Activated T-cell treated with anti-CD3 and anti-CD28 coated beads for 1 hour (primary cell): ENCODE measurements at places on chromosomes 3 and 15.

DNA sequence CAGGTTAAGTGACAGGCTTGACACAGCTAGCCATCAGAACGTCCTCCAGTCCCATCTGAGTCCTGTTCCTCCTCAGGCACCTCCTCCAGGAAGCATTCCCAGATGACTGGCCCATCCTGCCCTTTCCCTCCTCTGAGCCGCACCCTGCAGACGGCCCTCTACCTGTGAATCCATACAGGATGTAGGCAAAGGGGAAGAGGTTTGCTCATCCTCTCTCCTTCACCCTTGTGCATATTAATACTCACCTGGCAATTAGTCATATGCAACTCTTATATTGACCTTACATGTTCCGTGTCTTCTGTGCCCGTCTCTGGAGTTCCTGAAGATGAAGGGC is 61.9 kb downstream of the SMAD3 start:
- no peak for DNase-seq

DNA sequence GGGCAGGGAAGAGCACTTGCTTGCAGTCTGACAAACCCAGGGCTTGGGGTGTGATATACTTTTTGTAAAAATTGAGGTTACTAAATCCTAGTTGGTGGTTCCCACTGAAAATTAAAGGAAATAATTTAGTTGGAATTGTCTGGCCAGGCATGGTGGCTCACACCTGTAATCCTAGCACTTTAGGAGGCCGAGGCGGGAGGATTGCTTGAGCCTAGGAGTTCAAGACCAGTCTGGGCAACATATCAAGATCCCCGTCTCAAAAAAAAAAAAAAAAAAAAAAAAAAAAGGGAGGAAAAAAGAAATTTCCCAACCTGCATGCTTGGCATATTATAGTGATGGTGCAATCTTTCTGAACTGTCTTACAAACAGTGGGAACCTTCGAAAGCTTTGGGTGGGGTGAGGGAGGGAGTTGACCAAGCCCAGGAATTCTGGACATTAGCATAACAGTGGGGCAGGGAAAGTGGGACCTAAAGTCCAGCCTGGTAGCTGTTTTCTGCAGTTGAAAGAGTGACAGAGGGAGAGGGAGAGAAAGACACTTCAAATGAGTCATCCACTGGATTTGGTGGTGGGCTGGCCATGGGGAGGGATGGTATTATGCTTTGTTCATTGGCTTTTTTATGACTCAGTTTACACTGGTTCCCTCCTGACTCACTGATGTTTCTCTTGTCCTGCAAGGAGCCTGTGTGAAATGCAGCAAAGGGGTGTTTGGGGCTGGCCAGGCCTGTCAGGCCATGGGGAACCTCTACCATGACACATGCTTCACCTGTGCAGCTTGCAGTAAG is 41.1 kb downstream of the LIMD1 start:
- DNase-seq, result no peak

DNA sequence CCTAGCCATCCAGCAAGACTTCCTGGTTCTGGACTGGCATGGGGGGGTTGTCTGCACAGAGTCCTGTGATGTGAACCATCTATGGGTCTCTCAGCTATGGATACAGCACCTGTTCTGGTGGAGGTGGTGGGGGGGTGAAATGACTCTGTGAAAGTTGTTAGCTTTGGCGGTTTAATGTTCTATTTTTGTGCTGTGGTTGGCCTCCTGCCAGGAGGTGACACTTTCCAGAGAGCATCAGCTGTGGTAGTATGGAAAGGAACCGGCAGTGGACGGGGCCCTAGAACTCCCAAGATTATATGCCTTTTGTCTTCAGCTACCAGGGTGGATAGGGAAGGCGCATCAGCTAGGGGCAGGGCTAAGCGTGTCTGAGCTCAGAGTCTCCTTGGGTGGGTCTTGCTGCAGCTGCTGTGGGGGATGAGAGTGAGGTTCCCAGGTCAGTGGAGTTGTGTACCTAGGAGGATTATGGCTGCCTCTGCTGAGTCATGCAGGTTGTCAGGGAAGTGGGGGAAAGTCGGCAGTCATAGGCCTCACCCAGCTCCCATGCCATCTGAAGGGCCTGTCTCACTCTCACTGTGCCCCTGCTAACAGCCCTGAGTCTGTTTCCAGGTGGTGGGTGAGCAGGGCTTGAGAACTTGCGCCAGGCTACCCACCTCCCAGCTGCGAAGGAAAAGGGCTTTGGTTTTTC is 7.1 kb upstream of the LARS2 start:
- no peak for DNase-seq

DNA sequence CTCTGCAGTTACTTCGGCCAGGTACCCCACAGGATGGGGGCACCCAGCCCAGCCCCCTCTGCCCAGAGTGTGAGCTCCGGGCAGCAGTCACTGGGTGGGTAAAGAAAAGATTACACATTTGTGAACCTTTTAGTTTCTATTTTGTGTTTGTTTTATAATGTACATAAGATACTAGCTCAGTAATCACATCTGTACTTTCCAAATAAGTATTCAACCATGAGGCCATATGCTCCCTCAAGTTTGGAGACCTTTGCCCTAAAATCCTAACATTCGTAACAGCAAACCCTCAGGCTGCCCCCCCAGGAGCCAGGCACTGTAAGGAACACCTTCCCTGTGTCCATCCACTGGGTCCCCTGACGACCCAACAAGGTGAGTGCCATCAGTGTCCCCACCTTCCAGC is 68.3 kb upstream of the SLC6A6 start:
- no peak for DNase-seq

DNA sequence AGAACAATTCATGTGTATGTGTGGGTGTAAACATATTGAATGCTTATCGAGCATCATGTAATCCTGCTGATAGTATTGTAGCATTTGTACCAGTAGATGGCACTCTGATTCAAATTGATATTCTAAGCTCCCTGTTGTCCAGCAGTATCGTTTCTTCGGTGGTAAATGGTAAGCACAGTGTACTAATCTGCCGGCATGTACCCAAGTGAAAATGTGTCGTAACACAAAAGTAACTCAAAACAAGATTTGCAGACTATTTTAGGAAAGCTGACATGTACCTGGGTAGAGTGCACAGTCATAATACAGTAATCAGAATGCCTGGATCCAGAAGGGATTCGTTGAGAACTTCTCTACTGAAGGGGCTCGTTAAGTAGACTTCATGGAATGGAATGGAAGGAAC is 31.7 kb upstream of the MNS1 start:
- DNase-seq, result no peak

GRCh38 chr3:147008886-147009285 is 397.5 kb downstream of the ZIC4 start:
- DNase-seq, result no peak

DNA sequence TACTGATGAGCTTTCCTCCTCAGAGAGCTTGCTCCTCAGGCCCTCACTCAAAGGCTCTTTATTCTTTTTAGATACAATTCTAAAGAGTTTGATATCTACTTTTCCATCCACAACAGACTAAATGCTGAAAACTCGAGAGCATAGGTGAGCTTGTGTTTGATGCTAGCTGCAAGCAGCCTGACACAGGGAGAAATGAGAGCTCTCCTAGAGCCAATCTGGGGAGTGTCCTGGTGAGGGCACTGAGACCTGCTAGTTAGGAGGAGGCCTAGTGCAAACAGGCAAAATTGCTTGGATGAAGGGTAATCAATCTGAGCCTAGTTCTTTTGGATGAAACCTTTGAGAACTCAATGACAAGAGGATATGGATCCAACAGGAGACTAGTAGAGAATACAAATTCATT is 300.8 kb downstream of the ZBTB20 start:
- DNase-seq, result no peak

DNA sequence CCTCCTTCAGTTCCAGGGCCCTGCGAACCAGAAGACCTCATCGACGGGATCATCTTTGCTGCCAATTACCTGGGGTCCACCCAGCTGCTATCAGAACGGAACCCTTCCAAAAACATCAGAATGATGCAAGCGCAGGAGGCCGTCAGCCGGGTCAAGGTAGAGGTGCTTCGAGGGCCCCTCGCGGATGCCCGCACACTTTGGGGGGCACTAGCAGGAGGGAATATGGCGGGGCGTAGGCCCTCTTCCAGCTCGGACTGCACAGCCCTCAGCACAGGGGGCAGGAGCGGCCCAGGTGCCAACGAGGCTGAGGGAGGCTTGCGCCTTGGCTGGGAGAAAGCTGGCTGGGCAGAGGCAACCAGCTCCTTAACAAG is 176.6 kb downstream of the NSMCE3 start:
- no peak for DNase-seq

DNA sequence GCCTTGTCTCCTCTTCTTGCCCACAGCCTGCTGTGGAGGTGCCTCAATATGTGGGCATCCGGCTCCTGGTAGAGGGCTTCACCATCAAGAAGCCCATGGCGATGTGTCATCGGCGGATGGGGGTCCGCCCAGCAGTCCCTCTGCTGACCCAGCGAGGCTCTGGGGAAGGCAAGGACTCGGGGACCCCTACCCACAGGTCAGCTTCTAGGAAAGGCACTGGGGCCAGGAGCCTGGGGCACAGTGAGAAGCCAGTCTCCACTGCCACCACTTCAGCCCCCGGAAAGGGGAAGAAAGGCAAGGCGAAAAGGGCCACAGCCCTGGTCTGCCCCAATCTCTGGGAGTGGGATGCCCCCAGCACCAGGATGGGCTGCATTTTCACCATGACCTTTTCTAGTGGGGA is 10.7 kb downstream of the RPUSD3 start:
- no peak for DNase-seq

DNA sequence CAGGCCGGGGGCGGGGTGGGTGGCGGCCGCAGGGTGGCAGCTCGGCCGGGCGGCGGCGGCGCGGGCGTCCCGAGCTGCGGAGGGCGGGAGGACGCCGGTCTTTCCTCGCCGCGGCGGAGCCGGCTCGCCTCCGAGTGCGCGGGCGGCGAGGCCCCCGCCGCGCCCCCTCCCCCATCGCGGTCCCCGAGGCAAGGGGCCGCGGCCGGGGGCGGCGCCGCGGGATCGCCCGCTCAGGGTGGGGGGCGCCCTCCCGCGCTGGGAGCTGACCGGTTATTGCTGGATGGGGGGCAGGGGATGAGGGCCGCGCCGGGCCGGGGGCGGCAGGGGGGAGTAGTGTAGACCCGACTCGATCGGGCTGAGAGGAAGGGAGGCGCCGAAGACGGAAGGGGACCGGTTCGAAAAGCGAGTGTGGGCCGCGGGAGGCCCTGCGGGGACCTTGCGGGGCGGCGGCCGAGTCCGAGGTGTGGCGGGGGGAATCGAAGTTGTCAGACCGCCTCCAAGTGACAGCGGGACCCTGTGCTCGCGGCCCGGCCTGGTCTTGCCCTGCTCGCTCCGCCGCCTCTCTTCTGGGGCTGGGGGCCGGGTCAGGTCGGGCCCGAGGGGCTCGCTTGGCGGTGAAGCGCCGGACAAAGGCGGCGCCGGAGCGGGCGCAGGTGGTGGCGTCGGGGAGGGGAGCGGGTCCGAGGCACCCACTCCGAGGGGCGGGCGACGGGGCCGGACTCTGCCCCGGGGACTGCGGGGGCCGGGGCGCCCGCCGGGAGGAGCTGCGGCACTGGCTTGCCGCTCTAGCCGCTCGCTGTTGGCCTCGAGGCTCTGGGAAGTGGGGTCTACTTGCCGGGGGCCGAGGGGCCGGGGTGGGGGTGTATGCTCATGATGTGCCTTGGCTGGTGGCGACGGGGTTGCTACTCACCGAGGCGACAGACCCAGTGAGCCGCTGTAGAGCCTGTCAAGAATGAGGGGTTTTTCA is 1.1 kb downstream of the BAHD1 start:
- DNase-seq, result peak; percentile 12

- DNase-seq, result no peak
These were observed 22.5 kb downstream of the GASK1A start for GRCh38 chr3:43001556-43002121.

- DNase-seq, result no peak
These were observed 70.1 kb downstream of the HMCES start for GRCh38 chr3:129348734-129349133.

- DNase-seq, result no peak
These were observed 75.2 kb upstream of the SATB1 start for GRCh38 chr3:18500322-18500721.

DNA sequence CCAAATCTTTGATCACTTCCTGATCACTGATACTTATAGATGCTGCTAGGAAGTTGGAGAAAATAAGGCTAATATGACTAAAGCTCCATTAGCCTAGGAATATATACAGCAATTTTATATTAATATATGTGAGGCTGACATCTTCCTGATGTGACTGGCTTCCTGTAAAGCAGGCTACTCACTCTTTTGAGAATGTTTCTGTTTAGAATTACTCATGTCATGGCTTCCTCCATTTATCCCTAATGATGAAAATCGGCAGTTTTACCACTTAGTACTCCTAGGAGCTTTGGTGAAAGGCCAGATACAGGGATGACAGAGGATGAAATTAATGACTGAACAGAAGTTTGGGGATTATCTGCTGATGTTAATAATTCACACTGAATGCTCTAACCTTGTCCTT is 3.9 kb upstream of the MAP1A start:
- no peak for DNase-seq

GRCh38 chr15:67010898-67011616 is 54.3 kb upstream of the SMAD3 start:
- DNase-seq, result no peak

DNA sequence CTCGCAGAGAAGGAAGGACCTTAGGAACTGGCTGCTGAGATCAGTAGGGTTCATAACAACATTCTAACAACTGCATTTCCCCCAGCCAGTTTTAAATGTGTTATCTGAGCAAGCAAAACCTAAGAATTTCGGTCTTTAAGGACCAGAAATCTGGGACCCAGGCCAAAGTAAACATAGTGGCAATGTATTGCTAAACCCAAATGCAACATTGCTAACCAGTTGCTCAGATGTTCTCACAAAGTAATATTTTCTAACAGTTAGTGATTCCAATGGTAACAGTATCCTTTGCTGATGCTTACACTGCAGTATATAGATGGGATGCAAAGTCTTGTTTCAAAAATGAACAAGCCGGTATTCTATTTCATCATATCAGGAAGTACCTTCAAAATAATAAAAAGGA is 254.3 kb downstream of the RYR3 start:
- no peak for DNase-seq

GRCh38 chr3:132317229-132317948 is at the start of gene ACP3:
ACP3 (plus strand) TSS chr3:132317407; CDS start chr3:132317457, 50 bp downstream.
- DNase-seq, result no peak

- no peak for DNase-seq
These were observed 287.1 kb upstream of the SUCLG2 start for GRCh38 chr3:67941433-67942030.

DNA sequence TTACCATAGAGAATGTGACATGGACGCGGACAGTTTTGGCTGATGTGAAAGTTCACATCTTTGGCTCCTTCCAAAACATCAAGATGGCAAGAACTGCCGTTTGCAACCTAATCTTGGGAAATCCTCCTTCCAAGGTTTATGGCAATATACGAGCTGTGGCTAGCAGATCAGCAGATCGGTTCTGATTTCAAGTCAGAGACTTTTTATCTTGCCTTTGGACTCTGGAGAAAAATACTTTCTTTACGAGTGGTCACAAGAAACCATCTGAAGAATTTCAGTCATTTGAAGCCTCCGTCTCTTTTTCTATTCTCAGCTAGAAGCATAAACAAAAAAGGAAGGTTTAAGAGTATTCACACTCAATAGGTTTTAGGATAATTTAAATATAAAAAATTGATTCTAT is 153.5 kb upstream of the MEIS2 start:
- DNase-seq, result no peak

DNA sequence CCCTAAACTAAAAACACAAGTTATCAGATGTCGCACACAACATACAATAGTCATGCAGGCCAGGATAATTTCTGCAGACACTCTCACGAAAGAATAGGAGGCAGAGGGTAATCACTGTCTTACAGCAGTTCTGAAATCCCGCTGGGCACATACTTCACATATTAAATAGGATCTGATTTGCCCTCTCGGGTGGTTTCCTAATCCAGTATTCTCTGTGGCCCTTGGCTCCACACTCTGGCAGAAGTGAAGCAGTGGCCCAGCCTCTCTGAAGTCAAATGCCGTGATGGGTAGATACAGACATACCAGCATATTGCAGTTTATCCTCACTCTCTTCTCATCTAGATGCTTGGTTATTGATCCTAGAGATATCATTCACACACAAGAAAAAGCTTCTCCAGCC is 19.0 kb downstream of the GADL1 start:
- DNase-seq, result no peak
